ENCODE measurements at places on chromosomes 16 and 17.

DNA sequence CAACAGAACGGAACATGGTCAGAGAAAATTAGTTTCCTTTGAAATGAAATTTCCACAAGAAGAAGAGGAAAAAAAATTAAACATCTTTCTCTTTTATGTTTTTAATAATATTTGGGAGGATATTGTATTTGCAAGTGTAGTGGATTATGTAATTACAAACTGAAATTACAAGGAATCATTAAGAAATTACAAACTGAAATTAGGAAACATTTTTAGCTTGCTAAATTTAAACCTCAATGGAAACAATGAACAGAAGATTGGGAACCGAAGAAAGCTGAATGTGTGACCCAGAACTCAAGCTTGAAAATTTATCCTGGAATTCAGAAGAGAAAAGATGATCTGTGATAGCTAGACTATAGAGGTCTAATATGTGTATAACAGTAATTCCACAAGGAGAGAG lies 4.4 kb upstream of the PIK3R5 start:
- DNase-seq = no peak

GRCh38 chr17:78647032-78647431 lies 69.8 kb upstream of the DNAH17 start:
- DNase-seq = no peak

DNA sequence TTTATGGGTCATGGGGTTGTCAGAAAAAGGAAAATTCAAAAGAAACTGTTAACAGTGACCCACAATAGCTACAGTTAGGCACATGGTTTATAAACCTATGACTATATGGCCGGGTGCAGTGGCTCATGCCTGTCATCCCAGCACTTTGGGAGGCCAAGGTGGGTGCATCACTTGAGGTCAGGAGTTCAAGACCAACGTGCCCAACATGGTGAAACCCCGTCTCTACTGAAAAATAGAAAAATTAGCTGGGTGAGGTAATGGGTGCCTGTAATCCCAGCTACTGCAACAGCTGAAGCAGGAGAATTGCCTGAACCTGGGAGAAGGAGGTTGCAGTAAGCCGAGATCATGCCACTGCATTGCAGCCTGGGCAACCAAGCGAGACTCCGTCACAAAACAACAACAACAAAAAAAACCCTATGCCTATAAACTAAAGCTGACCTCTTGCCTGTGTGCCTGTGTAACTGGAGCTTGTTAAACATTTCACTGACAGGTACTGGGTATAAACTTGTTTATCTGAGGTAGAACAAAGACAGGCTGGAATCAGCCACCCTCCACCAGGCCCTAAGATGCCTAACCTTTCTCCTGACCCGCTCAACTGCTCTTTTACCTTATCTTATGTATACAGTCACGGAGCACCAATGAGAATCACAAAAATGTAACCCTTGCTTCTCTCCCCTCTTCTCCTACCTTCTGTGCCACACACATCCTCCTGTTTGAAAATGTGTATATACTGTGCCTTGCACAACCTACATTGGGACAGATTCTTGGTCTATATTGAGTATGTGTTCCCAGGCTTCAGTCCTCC lies 62.9 kb upstream of the ATF7IP2 start:
- no peak for DNase-seq

DNA sequence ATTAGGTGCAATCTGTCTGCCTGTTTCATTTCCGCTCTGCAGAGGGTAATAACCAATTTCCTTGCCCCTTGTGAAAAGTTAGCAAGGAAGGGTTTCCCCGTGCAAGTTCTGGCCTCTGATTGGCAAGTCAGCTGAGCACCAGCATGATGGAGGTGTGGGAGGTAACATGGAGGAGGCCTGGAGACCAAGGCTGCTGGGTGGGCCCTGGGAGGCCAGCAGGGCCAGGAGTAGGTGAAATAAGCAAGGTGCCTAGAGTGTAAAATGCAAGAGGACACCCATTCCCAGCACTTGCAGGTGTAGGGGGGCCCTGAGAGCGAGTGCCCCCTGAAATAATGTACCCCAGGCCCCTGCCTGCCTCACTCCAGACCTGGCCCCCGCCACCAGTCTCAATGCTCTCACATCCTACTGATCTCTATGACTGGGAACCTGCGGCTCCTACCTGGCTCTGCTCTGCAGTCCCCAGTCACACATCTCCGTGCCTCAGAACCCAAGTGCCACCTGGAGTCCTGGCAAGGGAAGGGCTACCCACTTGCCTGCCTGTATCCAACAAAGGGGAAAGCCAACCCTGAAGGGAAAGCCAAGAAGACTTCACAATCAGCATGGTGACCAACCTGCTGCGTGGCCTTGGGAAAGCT lies 116.2 kb downstream of the C16orf78 start:
- no peak for DNase-seq

DNA sequence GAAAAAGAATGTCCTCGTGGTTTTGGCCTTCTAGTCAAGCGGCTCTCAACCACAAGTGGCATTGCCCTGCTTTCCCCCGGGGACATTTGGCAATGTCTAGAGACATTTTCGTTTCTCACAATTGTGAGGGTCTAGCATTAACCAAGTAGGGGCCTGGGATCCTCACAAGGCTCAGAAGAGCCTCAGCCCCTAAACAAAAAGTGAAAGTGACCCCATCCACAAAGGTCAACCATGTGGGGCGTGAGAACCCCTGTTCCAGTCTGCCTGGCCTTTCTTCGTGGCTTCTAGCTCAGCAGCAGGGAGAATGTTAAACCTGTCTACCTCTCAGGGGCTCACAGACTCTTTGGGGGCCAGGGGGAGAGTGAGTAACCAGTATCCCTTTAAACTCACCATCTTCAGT lies 4.8 kb upstream of the RPL38 start:
- no peak for DNase-seq
